ENCODE measurements at places on chromosomes 2 and 18.

- DNase-seq: no peak
Observed at GRCh38 chr2:97911206-97911921, 84.4 kb downstream of the TMEM131 start.

- DNase-seq: no peak
Observed at GRCh38 chr2:44796771-44797170, 144.7 kb upstream of the SIX3 start.

DNA sequence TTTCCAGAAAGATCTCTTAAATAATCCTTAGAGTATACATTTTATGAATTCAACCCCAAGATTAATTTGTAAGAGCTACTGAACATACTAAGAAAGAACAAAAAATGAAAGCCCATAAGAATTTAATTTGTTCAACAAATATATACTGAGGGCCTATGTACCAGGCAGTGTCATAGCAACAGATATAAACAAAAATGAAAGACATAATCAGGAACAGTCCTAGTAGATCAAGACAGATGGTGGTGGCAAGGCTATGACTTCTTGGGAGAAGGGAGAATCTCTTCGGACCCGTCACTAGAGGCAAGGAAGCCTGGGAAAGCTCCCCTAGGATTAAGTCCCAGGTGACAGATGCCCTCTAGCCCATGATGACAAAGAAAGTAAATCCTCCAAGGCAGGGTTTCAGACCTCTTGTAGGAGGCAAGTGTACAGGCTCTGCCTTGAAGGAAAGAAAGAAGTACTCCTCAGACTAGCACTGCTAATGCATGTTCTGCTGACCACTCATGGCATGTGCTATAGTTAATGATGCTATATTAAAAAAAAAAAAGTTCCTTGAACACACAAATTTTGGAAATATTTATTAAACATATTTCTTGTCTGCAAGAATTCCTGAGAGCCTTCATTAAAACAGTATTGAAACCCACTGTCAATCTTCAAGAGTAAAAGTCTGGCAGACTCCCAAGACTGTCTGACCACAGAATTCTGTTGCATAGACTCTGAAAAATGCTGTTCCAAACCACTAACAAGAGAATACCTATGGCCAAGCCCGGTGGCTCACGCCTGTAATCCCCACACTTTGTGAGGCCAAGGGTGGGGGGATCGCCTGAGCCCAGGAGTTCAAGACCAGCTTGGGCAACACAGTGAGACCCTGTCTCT is 31.5 kb downstream of the NOL10 start:
- DNase-seq: no peak

DNA sequence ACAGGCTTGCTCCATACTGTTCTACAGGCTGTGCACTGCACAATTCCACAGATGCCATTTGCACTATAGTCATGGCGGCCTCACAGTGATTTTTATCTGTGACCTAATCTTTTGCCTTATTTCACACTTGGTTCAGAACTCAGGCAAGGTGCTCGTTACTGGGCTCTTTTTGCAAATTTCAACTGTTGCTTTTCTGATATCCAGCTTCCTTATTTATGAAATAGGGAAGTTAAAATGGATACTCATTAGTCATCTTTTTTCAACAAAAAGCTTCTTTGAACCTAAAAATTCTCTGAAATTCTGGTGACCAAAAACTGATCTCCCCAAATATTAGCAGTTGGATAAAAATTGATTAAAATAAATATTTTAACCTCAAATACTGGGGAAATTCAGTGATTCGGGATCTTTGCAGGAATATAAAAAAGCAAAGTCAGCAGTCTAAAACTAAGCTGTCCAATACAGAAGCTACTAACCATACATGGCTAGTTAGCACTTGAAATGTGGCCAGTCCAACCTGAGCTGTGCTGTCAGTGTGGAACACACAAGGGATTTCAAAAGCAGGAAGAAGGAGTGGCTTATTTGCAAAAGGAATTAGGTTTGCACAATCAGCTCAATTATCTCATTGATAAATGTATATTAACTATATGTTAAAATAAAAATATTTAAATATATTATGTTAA is 134.4 kb downstream of the COL4A4 start:
- DNase-seq: no peak

DNA sequence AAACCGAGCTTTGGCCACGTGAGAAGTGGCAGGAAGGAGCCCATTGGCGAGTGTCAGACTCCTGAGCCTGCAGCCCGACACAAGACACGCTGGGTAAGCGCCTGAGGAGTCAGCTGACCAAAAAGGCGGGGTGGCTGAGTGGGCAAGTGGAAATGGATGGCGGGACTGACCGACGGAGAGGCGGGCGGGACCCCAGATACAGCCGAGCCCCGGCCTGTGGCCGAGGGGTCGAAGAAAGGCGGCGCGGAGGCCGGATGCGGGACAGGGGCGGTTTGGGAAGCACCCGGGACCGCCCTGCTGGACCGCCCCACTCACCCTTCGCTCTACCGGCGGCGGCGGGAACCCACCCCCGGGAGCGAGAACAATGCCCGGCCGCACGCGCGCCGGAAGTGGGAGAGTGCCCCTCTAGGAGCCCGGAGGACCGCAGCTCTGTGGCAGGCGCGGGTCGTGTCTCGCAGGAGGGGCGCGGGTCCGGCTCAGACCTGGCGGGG is 22.8 kb downstream of the ZSCAN30 start:
- peak; percentile 52 for DNase-seq

- peak; percentile 9 for DNase-seq
Observed at GRCh38 chr2:101306410-101306809, 2.1 kb downstream of the RNF149 start.

DNA sequence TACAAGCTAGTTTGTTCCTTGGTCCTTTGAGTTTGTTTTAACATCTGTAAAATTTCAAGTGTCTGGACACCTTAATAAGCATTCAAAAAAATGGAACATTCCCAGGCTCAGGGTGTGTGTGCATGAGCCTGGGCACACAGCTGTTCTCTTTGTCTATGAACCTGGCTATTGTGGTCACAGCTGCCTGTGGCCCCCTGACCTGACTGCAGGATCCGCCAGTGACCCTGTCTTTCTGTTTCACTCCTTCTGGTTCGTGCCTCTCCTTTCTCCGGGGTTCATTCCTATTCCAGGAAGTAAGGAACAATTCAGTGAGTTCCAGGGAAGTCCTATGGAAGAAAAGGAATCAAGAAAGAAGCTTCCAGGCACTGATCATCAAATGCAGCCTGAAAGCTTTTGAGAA is 35.6 kb downstream of the VWA3B start:
- DNase-seq: no peak

GRCh38 chr18:43964666-43965065 is 687.4 kb upstream of the SYT4 start:
- no peak for DNase-seq

DNA sequence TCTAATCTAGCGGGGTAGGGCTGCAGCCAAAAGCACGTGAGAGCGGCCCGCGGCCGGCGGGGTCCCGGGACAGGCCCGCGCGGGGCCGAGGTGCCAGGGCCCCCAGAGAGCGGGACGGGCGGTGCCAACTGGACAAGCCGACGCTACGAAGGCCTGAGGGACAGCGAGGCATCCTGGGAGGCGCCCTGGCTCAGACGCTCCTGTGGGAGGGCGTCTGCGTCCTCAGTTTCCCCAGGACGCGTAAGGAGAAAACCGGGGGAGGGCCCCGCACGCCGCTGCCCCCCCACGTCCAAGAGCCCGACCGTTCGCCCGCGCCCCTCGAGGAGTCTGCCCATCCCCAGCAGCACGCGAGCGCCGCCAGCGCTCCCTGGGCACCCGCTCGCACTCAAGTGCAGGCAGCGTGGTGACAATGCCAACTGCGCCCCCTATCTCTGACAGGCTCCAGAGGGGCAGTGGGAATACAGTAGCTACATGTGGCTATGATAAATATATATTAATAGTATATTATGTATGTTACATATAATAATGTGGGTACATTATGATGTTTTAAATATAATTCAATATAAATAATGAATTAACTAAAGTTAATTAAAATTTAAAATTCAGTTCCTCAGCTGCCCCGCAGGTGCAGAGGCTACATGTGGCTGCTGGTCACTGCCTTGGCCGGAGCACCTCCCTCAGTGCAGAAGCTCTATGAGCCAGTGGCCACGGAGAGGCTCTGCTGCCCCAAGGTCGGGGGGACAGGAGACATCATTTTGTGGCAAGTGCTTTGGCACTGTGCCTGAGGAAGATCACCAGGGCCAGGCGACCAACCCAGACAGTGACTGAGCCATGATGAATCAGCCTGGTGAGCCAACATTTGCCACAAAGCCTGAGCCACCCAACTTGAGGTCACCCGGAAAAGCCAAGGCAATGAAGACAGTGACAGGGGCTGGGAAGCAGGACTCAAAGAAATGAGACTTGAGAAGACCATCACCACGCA is 5.5 kb upstream of the SFT2D3 start:
- no peak for DNase-seq

GRCh38 chr2:226475650-226476049 is 324.0 kb downstream of the IRS1 start:
- DNase-seq: no peak

DNA sequence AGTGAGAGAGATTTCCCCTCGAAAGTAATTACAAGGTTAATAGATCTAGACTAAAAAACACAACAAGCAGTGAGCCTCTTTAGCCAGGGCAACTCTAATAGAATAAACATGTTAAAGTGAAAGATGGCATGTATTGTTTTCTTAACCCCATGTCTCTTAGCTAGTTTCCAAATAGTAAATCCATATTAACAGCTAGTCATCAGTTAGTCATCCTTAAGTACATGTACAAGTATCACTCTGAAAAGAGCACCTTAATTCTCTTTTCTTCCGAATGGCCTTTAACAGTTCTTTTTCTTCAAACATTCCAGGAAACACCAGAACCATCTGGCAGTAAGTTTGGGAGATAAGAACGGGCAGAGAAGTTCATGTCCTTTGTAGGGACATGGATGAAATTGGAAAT is 1480.0 kb downstream of the LRP1B start:
- no peak for DNase-seq

DNA sequence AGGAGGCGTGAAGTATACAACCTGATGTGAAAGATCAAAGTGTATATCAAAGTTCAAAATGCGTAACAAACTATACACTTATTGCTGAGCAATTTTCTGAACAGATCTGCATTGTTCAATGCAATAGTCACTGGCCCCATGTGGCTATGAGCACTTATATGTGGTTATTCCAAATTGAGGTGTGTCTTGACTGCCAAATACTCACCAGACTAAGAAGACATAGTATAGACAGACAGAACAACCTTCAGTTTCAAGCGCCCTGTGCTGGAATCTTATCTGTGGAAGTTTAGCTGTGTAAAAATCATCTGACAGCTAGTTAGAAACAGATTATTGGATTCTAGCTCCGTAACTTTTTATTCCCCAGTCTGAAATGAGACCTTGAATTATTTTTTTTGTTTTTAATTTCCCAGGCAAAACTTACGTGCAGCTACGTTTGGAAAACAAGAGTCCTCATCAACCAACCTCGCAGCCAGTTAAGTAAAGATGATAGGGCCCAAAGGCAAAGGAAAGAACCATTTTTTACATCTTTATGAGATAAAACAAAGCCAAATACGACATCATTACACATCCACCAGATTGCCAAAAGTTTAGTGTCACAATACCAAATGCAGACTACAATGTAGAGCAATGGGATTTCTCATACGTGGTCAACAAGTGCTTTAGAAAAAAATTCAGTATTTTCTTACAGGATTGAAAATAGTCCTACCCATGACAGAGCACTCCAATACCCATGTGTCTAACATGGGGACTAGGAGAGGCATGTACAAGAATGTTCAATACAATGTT is 37.2 kb downstream of the MBOAT2 start:
- DNase-seq: no peak

GRCh38 chr2:236168110-236169080 is at the start of gene GBX2:
GBX2 (minus strand) TSS chr2:236168386; CDS start chr2:236167971, 415 bp downstream.
- no peak for DNase-seq

DNA sequence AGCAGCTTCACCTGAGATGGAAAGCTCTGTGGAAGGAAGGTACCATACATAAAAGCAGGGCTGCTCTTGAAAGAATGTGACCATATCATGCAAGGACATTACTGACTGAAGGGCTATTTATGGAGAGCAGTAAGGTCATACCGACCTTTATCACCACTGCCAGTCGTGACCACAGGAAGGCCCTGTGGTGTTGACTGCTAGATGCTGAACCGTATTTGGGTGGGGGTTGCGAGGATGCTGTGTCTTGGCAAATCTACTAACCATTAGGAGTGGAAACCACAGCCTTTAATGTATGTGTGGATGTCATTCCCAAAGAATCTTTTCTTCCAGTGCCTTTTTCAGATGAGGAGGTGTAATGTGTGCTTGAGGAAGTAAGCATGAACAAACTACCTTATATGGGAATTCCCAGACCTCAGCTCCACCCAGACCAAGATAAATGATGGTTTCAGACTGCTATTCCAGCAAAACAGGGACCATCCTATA is 60.8 kb downstream of the LIMS1 start:
- DNase-seq: no peak

DNA sequence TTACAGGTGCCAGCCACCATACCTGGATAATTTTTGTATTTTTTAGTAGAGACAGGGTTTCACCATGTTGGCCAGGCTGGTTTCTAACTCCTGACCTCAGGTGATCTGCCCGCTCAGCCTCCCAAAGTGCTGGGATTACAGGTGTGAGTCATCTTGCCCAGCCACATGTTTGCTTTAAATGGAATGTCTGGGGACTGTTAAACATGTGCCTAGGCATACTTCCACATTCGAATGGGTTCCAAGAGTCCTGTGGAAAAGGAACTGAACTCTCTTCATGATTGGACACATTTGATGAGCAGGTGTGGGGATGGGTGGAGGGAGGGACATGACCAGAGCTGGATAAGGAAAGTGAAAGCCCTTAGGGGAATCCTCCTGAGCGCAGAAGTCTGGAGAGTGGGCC is 58.4 kb upstream of the GREB1L start:
- DNase-seq: no peak

DNA sequence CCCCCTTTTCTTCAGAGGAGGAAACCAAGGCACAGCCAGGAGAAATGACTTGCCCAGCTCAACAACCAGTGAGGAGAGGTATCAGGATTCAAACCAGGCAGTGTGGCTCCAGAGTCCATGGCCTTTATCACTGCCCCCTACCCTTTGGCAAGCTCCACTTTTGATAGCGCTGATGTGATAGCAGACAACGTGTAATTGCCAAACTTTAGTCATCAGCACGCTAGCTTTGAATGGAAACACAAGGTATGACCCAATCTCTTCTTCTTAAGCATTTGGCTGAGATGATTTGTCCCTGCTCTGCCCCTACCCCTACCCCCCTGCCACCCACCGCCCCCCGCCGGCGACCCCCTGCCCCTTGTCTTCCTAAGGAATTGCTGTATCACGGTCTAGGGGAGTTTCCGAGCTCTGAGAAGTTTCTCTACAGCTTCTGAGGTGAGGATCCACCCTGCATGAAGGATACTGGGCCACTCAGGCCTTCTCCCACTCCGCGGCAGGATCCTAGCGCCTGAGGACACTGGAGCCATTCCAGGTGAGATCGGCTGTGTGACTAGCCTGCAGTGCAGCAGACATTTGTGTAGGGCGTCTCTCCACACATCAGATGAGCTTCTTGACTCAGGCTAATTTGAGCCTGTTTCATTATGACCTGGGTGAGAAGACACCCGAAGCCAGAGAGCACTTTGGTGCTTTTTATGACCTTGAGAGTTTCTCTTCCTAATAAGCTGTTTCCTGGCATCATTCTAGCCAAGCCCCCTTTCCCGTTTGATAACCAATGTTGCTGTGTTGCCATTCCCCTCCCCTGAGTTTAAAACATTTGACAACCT is 75.1 kb upstream of the MAP4K4 start:
- DNase-seq: no peak

- DNase-seq: no peak
Observed at GRCh38 chr2:236686561-236686960, 116.9 kb downstream of the ACKR3 start.

- DNase-seq: no peak
Observed at GRCh38 chr2:190465060-190465459, 56.9 kb downstream of the MFSD6 start.

- DNase-seq: no peak
Observed at GRCh38 chr2:127508023-127508630, 18.2 kb downstream of the IWS1 start.

Data from stimulated activated CD4-positive, alpha-beta T cell treated with anti-CD3 and anti-CD28 coated beads, TNF-alpha, amount 100 ng/mL, for 24 hours (primary cell).